GM04504 (cell line): ENCODE measurements at places on chromosomes 5 and 9.

DNA sequence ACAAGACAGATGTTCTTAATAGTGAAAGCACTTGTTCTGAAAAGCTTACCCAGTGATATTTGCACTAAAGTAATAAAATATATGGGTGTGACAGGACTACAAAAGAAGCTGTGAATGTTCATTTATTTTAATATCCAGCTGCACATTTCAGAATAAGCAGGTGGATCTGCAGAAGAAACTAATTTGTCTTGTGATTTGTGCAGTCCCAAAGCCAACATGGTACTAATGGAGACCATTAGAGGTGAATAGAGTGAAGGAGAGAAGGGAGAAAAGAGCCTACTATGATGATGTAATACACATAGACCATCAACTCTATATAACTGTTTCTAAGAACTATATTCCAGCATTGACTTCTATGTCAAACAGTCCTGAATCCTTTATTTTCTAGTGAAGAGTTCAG is 362.8 kb downstream of the ISL1 start:
- no peak for DNase-seq

DNA sequence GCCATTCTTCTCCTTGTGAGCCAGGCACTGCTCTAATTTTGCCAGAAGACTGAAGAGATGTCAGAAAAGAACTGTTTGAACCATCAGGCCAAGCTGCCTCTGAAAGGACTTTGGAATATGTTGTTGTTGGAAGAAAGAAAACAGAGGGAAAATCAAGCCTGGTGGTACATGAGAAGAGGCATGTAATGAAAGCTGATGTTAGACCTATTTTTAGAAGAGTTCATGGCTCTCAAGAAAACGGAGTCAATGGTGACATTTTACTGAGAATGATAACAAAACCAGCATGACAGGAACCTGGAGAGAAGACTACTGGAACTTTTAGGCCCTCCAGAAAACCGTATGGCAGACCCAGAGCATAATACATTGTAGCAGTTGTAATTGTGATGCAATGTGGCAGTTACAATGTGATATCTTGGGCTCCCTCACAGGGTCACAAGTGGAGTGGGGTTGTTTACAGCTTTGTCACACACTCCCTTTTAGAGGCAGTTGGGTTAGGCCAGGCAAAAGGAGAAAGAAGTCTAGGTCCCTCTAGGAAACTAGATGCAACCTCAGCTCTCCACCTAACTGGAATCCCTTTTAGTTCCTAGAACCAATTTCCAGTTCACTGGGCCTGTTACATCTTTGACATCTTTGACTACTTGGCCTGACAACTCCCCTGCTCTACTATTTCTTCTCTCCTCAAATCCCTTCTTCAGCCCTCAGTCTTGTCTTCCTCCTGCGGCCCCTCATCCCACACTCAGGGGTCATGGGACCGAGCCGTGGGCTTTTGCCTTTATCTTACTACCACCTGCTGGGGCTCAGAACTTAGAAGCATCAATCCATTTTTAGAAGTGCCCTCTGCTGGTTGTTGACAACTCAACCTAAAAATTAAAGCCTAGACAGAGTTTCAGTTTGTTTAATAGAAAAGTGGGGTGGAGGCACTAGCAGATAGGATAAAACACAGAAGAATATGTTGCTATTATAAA is 61.2 kb upstream of the JAK2 start:
- DNase-seq, result no peak

DNA sequence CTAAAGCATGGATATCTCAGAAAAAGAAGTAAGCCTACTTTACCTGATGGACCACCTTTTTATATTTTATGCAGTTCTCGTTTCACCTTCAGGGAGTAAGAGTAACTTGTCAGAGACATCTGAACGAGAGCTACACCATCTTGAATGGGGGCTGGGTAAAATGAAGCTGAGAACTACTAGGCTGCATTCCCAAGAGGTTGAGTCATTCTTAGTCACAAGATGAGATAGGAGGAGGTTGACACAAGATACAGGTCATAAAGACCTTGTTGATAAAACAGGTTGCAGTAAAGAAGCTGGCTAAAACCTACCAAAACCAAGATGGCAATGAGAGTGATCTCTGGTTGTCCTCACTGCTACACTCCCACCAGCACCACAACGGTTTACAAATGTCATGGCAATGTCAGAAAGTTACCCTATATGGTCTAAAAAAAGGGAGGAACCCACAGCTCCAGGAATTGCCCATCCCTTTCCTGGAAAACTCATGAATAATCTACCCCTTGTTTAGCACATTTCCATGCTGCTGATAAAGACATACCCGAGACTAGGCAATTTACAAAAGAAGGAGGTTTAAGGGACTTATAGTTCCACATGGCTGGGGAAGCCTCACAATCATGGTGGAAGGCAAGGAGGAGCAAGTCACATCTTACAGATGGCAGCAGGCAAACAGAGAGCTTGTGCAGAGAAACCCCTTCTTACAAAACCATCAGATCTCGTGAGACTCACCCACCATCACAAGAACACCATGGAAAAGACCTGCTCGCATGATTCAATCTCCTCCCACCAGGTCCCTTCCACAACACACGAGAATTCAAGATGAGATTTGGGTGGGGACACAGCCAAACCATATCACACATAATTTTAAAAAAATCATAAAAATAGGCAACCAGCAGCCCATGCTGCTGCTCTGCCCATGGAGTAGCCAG is 62.5 kb downstream of the GIN1 start:
- no peak for DNase-seq

DNA sequence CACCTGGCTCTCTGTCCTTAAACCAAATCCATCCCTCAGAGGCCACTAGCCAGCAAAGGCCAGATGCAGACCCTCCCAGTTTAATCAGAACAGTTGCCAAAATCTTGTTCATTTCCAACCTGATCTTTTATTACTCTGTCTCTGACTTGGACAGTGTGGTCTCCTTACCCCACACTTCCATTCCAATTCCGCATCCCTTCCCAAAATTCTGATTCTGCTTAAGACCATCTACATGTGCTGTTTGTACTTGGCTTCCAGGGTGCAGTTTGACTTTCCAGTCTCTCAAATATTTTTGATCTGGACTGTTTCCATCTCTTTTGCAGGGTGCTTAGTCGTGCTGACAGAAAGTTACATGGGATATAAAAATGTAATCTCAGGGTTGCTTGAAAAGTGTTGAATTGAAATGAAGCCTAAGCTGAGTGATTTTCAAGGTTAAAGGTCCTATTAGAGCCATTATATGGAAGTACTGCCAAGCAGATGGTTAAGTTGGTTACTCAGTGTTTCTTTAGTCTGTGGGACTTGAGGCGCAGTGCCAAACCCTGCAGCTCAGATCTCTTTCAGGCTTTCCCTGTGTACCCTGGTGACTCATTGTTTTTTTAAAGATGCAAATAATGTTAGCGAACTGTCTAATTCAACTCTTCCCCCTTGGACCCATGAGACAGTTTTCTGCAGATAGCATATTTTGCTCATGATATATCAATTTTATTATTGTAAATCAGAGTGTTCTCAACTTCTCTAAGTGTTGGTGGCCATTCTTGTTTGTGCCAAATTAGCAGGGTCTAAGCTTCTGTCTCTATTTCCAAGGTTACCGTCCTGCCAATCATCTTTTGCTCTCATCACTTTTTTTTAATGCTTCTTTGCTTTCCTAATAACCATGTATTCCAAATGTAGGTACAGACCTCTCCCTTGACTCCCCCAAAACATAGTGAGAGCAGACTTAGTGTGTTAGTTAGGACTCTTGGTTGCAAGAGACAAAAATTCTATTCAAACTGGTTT is 18.2 kb upstream of the DCP2 start:
- DNase-seq, result peak; percentile 88

GRCh38 chr5:155313518-155313917 is 300.0 kb downstream of the KIF4B start:
- DNase-seq, result no peak

DNA sequence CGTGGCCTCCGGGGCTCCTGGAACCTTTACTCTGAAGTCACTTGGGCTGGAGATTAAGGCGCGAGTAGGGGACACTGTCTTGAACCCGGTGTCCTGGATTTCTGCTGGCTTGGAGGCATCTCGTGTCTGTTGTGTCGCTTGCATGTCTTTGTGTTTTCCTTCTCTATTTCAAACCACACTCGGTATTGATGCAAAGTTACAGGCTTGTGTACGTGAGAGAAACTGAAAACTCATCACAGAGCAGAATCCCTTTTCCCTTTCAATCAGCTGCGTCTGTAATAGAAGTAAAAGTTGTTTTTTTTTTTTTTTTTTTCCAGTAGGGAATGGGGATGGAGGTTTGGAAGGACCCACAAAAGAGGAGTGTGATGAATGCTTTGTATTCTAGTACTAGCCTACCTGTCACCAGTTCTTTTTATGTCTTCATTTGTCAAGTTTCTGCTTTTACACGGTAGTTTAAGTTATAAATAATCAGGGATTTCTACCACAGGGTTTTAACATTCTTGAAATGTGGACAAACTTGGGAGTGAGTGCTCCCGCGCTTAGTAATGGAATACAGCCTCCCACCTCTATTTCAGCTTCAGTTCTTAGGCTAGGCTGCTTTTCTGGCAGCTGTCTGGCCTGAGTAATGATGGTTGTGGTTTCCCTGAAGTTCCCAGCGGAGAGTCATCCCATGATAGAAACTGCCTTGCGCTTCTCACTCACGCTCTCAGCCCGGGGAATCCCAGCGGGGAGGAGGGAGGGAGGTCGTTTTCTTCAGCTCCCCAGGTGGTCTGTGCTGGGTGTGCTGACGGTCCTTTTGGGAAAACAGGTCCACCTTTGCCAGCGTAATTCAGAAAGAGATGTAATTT is 763 bp downstream of the TJP2 start:
- peak; percentile 95 for DNase-seq

GRCh38 chr5:165616490-165617405 is 2111.3 kb downstream of the MAT2B start:
- no peak for DNase-seq

DNA sequence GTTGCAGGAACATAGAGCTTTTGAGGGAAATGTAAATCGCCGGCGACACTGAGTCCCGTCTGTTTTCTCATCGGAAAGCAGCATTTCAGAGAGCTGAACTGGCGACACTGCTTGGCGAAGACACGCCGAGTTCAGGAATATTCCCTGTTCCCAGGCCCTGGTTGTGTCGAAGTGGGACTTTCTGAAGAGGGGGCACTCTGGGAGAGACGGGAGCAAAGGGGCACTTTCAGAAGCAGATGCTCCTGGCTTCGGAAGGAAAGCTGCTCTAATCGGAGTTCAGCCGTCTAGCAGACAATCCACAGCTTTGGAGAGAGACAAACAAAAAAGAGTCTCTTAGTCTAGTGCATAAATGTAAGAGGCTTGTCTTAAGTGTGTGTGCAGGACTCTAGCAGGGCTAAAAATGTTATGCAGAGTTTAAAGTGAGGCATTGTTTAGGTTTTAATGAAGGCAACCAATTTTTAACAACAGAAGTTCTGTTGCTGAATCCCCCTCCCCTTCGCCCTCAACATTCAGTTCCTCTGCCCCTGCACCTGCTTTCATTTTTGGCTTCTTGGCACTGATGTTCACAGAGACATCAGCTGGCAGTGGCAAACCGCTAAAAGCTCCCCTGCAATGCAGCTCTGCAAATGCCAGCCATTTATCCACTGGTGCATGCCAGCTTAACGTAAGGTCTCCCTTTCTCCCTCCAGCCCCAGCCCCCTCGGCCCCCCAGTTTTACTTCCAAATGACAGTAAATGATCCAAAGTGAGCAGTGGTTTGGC is 289.5 kb upstream of the MPDZ start:
- no peak for DNase-seq

DNA sequence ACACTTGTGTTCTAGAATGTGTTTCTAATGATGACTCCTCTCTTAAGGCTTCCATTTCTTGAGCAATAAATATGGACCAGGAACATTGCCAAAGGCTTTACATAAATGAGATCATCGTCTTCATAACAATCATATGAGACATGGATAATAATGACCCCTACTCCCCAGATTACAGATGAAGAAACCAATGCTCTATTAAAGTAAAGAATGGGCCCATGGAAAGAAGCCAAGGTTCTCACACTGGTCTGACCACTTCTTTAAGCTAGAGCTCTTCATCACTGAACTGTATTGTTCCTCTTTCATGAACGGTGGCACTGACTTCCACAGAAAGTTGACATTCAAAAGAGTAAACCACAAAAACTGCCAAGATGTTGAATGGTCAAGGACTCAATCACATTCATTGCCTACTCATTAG is 65.3 kb downstream of the MARCHF3 start:
- peak; percentile 54 for DNase-seq

DNA sequence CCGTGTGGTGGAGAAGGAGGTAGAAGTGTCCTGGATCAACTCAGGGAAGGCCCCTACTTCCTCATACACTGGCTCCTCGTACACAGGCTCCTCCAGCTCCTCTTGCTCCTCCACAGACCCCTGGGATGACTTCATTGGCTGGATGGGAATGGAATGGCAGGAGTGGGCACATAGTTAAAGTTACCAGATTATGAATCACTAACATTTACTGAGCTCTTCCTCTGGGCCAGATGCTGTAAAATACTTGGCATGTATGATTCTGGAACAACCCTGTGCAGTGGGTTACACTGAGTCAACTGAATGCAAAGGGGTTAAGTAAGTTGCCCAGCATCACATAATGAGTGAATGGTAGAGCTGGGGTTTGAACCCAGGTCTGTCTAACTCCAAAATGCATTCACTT is 3.1 kb upstream of the FCHSD1 start:
- DNase-seq, result peak; percentile 67

- no peak for DNase-seq
Observed at GRCh38 chr5:134101686-134102439, 12.6 kb upstream of the TCF7 start.

DNA sequence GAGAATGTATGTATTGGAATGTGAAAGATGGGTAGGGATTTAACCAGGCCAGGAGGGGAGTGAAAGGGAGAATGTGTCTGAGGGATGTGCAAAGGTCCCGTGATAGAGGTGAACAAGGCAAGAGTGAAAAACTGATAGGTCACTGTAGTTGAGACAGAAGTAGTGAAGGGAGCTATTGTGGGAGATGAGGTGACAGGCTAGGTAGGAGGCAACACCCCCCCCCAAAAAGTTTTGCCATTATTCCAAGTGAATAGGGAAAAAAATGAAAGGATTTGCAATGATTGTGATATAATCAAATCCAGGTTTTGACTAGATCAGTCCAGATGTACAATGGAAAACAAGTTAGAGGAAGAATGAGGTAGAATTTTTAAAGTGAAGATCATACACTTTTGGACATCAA is 136.6 kb upstream of the GPR151 start:
- DNase-seq, result no peak

DNA sequence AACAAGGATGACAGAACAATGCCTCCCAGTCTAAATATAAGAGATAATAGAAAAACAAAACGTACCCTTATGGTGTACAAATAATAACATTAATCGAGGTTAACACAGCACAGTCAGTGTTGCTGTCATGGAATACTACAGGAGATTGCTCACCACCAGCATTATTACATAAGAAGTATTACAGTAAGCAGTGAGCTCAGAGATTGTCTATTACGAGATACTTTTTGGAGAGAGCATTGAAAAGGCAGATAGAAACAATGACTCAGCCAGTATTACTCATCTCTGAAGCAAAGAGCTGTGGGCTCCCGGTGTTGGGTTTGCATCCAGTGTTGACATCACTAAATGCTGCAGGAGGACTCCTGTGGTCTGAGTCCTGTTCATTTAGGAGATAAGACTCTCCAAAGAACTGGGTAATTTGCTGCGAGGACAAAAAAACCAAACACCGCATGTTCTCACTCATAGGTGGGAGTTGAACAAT is 191.9 kb upstream of the SEMA6A start:
- no peak for DNase-seq
